Panc1 (cell line): ENCODE measurements at places on chromosomes 2 and 18. TPM values are rescaled to one million over a fixed set of nuclear protein-coding genes. Genes with fewer than 3 reads are reported as not detected.

GRCh38 chr18:39990540-39990939, 1964.5 kb upstream of the PIK3C3 start:
- no peaks in the 10 kb centered on the region for H3K4me1 ChIP-seq
- H3K27me3 ChIP-seq: no peaks in the 10 kb centered on the region
- no peak for DNase-seq
- H3K4me3 ChIP-seq: no peak overlapping the region

GRCh38 chr2:105536175-105536574, 137.3 kb upstream of the FHL2 start:
- DNase-seq: no peak
- H3K4me1 ChIP-seq: no peaks in the 10 kb centered on the region
- no peak overlapping the region for H3K4me3 ChIP-seq
- no peak overlapping the region for H3K27ac ChIP-seq

DNA sequence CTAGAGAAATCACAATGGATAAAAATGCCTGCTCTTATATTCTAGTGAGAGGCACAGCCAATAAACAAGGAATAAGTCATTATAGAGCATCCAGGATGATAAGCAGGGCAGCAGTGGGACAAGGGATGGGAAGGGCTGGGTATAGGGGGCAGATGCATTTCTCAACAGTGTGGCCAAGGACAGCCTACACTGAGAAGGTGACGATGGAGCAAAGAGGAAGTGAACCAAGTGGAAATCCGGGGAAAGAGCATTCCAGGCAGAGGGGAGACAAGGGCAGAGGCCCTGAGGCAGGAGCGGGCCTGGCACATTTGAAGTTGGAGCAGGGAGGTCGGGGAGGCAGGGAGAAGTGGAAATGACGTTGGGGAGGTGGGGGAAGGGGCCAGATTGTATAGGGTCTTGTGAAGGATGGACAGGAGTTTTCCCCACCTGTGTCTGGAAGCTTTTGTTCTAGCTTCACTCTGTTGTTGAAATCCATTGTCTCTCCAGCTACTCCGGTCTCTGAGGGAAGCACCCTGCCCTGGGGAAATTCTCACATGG, 17.6 kb downstream of the TMEM177 start:
- no peak overlapping the region for H3K27ac ChIP-seq
- no peak for DNase-seq
- no peaks in the 10 kb centered on the region for H3K36me3 ChIP-seq

DNA sequence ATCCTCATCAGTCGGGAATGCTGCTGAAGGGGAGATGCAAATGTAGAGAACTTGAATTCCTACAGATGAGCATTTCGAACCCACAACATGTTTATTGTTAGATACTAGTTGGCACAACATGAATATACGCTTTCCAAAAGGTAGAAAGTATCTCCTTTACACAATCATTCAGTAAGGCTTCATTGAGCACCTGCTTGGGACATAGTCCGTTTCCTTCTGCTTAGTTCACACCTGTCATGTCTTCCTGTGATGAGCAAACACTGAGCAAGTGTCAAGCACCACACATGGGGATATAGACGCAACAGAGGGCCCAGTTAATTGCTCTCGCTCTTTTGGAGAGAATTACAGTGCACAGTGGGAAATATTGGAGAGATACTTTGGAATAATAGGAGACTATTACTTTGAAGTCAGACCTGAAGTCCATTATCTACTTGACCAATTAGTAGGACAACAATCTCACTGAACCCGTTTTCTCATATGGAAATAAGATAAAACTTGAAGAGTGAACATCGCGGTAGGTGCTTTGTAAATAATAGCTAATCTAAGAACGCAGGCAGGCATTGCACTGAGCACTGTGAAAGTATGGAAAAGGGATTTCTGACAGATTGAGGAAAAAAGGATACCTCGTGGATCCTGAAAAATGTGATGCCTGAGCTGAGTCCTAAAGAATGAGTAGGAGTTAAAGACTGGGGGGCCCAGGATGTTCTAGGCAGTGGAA, 1.2 kb downstream of the CPSF3 start:
- no peak for DNase-seq
- peaks cover 13% of the 10 kb centered on the region for H3K4me1 ChIP-seq
- peak overlapping the region; percentile 99 for H3K4me3 ChIP-seq
- H3K27me3 ChIP-seq: no peaks in the 10 kb centered on the region
- H3K27ac ChIP-seq: peak overlapping the region; percentile 96

Gene ACTG2
- 0.23 TPM for total RNA-seq

DNA sequence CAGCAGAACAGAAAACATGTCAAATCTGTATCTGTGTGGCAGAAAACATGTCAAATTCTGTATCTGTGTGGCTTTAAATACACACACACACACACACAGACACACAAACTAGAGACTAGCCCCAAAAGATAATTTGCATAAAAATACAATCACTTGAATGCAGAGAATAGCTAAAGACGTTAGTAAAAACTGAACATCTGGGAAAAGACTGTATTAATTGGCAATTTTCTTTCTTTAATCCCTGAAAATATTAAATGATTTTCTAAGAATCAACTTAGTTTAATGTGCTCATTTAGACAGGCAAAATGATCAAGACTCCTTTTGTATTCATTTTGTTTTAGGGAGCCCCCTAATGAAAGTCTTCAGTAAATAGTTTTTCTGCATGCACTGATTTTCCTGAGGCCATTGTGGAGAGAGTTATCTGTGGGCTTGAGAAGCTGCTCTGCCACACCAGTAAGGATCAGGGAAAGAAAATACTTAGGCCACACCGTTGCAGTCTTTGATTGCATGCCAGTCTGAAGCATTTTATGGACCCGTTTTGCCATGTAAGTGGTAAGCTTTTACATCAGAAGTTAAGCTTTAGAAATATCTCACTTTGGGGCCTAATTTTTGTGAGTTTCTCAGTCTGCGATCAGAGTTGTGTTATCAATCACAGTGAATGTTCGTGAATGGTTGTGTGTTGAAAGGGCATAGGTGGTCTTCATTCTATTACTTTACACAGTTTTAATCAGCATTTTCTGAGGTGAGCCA, 2.2 kb downstream of the SPATS2L start:
- H3K4me1 ChIP-seq: peaks cover 69% of the 10 kb centered on the region
- peak overlapping the region; percentile 98 for H3K27ac ChIP-seq
- DNase-seq: no peak
- H3K36me3 ChIP-seq: peaks cover 2% of the 10 kb centered on the region
- H3K4me3 ChIP-seq: peak overlapping the region; percentile 72

DNA sequence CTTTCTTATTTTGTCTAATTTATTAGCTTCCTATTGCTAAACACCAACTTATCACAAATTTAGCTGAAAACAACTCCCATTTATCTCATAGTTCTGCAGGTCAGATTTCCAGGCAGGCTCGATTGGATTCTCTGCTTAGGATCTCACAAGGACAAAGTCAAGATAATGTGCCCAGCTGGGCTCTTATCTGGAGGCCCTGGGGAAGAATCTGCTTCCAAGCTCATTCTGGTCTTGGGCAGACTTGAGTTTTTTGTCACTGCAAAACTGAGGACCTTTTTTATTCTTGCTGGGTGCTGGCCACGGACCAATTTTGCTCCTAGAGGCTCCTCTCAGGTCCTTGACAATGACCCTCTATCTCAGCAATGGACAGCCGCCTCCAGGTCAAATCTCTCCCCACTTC, 215.5 kb downstream of the TRIB2 start:
- H3K27me3 ChIP-seq: no peaks in the 10 kb centered on the region
- no peak overlapping the region for H3K27ac ChIP-seq
- peaks cover 13% of the 10 kb centered on the region; the same call in 1 of the 2 replicates for H3K4me1 ChIP-seq
- H3K36me3 ChIP-seq: no peaks in the 10 kb centered on the region
- H3K4me3 ChIP-seq: no peak overlapping the region

Gene HOXD11
- 0.49 TPM for total RNA-seq

DNA sequence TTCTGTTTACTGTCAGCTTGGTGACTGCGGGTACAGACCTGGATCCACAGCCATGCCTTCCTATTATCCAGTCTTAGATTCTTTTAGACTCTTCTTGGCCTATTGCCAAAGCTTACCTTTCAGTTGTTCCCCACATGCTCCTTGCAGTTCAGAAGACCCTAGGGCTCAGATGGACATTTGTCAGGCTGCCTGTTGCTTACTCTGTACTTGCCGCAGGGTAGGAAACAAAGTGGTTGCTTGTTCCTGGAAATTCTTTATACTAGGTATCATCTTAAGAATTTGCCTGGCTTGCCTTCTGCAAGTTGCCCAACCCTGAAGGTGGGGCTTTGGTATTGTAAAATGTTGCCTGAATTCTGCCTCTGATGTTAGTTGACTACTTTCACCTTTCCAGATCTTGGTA, 24.4 kb downstream of the CD28 start:
- no peak overlapping the region for H3K4me3 ChIP-seq
- no peak for DNase-seq
- no peaks in the 10 kb centered on the region for H3K27me3 ChIP-seq

- H3K36me3 ChIP-seq: no peaks in the 10 kb centered on the region
- no peak overlapping the region for H3K4me3 ChIP-seq
- no peak overlapping the region for H3K27ac ChIP-seq
These were observed 621.2 kb downstream of the MBD2 start for GRCh38 chr18:53603276-53603675.
